ENCODE measurements at places on chromosomes 7 and 10. TPM values are rescaled to one million over a fixed set of nuclear protein-coding genes. Genes with fewer than 3 reads are reported as not detected.

Gene GARIN1A
- 1.4 TPM for total RNA-seq

DNA sequence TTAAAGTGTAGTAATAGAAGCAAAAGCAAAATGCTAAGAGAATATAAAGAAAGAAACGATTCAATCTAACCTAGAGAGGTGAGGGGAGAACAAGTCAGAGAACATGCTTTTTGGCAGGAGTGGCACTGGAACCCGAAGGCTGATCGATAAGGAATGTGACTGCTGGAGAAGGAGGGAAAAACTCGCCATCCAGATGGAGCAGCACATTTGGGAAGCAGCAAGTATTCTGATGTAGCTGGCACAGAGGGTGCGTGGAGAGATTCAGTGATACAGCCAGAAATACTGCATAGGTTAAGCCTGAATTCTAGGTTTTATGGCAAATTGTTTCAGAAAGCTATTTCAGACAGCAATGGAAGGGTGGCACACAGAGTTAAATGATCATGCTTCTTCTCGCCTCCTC is 42.0 kb downstream of the USP6NL start:
- DNase-seq, result no peak

- peak; percentile 69 for DNase-seq
Observed at GRCh38 chr10:58028597-58029366, 238.9 kb downstream of the IPMK start.

DNA sequence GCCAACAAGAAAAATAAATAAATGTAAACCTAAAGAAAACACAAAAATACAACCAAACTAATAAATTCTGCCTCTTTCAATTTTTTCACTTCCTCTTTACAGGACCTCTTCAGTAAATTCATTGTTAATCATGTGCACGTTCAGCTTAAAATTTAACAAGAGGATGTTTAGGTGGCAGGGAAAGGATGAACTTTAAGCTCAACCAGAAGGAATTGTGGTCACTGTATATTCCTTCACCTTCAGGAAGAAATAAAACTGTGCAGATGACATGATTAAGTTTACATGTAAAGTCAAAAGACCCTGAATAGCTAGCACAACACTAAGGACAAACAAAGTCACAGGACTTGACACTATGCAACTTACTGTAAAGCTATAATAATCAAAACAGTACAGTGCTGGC is 33.0 kb downstream of the KIF5B start:
- DNase-seq, result no peak

- DNase-seq, result no peak
Observed at GRCh38 chr7:110827287-110827855, 263.6 kb upstream of the LRRN3 start.

Gene COPG2
- total RNA-seq, result 21.7 TPM

GRCh38 chr7:101814081-101814990 is 3.1 kb upstream of the CUX1 start:
- DNase-seq, result peak; percentile 30

DNA sequence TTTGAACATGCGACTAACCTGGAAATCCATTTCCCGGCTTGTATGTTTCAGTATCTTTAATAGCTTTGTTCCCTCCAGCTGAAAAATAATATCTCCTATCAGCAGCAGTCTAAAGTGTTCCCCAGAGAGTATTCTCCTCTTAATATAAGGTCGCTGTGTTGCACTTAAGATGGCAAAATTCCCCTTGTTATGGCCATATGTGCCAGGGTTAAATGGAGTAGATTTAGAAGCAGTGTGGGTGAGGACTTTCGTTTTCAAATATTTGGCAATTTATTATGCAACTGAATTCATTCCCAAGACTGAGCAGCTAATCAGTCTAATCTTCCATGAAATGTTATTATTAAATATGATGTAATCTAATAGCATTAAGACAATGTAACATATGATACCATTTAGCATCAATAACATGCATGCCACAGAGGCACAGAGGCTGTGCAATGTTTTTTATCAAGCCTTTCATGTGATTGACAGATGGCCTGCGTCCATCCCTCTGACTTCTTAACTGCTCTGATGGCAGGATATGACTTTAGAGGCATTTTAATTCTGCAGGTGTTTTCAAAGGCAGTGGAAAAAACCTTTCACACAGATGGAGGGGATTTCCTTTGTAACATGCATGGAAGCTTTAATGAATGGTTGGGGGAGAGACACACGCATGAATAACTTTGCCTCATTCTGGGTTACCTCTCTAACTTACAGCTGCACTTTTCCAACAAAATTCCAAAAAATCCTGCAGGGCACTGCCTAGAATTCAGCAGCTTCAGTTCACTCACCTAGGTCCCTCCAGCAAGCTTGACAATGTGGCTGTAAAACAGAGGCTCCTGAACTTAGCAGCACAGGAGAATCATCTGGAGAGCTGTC is 55.1 kb upstream of the ZPBP start:
- DNase-seq, result no peak

Gene PYROXD2
- total RNA-seq, result 9.5 TPM

Gene OR2A1
- not detected for total RNA-seq

GRCh38 chr10:44393051-44393630 is 8.2 kb upstream of the CXCL12 start:
- DNase-seq, result no peak

- DNase-seq, result no peak
Observed at GRCh38 chr10:90075995-90076394, 374.6 kb downstream of the KIF20B start.

DNA sequence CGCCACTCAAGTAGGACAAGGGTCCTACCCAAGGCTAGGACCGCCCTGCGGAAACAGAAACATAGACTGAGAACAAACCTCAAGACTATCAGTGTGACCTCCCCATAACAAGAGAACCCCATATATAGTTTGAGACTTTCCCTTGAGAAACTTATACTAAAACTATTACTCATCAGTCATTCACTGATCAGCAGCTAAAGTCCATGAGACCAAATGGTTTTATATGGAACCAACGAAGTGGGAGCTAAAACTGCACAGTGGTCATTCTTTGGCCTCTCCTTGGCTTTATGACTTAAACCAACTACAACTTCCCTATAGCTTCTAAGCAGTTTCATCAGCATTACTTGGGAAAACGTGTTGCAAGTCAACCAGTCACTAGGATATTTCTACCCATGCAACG is 13.7 kb upstream of the ZSCAN21 start:
- no peak for DNase-seq

GRCh38 chr7:49781996-49782395 is 8.6 kb downstream of the VWC2 start:
- no peak for DNase-seq

- DNase-seq, result peak; percentile 3
Observed at GRCh38 chr10:97065128-97065527, 120.6 kb downstream of the SLIT1 start.

DNA sequence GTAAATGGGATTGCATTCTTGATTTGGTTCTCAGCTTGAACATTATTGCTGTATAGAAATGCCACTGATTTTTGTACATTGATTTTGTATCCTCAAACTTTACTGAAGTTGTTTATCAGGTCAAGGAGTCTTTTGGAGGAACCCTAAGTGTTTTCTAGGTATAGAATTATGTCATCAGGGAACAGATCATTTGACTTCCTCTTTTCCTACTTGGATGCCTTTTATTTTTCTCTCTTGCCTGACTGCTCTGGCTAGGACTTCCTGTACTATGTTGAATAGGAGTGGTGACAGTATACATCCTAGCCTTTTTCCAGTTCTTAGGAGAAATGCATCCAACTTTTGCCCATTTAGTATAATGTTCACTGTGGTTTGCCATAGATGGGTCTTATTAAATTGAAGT is 48.8 kb downstream of the ANXA8 start:
- DNase-seq, result no peak

DNA sequence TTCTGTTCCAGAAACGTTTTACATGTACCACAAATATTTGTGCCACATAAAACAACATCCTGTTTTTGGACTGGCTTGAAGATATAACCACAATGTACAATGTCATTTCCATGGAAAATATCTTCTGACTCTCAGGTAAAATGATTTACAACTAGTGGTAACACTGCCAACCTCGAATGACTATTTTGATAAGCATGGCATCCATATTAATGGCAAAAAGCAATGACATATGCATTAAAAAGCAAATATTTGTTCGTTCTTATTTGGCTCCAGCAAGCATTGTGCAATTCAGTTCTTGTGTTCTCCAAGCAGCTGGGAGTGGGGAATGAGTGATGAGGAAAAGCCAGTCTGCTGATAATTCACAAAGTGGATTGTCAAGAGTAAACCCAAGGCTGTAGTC is 289.0 kb downstream of the PLXDC2 start:
- no peak for DNase-seq

DNA sequence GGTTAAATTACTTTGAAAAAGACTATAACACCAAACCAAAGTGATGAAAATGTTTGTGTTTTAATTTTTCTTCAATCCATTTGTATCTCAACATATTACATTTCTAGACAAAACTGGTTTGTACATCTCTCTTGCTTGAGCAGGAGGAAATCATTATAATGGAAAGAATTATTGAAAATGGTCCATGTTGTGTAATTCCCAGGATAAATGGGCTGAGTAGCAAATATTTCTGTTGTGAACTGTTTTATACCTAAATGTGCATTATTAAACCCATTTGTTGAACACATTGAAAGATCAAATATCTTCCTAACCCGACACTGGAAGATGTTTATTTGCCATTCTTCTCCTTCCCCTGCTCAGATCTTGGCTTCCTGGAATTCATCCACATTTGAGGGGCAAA is 14.1 kb upstream of the CDK6 start:
- no peak for DNase-seq

DNA sequence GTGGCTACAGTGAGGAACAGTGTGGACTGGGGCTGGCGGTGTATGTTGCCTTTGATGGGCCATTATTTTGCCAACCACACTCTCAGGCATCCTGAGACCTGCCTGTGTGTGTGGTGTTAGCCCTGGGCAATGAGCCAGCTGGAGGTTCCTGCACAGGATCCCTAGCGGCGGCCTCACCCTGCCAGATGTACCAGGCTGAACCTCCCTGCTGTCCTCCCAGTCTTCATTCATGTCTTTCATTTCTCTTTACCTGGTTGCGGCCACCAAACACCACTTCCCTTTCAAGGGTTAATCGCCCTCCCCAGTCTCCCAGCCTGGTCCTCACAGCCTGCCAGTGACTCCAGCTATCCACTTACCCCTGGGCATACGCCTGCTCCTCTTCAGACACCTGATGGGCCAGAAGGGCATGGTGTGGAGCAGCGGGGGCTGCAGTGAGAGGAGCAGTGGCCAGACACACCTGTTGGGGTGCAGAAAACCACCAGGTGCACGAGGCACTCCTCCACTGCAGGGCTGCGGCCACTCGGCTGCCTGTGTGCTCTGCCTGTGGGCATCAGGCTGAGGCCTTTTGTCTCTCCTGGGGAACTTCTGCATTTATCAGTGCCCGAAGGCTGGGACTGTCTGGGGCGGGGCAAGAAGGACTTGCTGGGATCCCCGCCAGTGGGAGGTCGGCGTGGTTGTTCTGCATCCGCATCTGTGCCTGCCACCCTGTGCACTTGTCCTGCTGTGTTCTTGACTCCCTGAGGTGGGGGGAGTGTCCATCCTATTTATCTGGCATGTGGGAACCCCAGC is 111.6 kb downstream of the ARHGAP22 start:
- DNase-seq, result no peak

- DNase-seq, result peak; percentile 1
Observed at GRCh38 chr10:125375210-125375609, 214.8 kb upstream of the CTBP2 start.

Gene TMEM254
- total RNA-seq, result 10.9 TPM

Gene SSMEM1
- total RNA-seq, result not detected

- no peak for DNase-seq
Observed at GRCh38 chr7:55271069-55271626, 94.0 kb upstream of the LANCL2 start.

- DNase-seq, result no peak
Observed at GRCh38 chr10:17912754-17913153, 39.0 kb upstream of the SLC39A12 start.

DNA sequence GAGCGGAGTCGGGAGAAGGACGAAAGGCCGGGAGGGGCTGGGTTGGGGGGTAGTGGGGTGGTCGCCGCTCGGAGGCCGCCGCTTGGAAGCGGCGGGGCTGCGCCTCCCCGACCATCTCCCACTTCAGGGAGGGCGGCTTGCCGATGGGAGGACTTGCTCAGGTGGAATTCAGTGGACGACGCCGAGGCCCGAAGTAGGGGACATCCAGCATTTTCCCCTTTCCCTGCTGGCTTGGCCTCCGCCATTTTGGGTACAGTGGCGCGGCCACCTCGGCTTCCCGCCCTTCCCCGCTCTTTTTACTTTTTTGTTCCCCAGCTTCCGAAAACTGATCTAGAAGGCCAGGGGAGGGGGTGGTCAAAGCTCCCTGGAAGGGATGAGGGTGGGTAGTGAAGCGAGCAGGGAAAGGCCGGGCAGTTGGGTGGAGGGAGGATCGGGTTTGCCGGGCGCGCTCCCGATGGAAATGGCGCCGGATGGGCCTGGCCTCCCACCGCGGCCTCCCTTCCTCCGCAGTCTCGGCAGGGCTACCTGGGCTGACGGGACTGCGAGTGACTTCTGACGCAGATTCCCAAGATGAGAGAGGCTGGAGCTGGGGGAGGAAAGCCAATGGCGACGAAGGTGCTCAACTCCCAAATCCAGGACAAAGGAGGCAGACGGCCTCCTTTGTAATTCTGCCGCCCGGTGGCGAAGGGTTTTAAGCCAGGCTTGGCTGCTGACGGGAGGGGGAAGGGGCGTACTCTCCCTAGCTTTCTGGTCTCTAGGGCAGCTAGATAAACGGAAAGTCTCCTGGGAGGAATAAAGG is at the start of gene PBLD:
TSS of gene PBLD (minus strand) at position 670 of the 799 bp plus-strand sequence. CDS start 26,084 bp downstream, outside the sequence.
- DNase-seq, result peak; percentile 54

Gene ST8SIA6
- total RNA-seq, result not detected

DNA sequence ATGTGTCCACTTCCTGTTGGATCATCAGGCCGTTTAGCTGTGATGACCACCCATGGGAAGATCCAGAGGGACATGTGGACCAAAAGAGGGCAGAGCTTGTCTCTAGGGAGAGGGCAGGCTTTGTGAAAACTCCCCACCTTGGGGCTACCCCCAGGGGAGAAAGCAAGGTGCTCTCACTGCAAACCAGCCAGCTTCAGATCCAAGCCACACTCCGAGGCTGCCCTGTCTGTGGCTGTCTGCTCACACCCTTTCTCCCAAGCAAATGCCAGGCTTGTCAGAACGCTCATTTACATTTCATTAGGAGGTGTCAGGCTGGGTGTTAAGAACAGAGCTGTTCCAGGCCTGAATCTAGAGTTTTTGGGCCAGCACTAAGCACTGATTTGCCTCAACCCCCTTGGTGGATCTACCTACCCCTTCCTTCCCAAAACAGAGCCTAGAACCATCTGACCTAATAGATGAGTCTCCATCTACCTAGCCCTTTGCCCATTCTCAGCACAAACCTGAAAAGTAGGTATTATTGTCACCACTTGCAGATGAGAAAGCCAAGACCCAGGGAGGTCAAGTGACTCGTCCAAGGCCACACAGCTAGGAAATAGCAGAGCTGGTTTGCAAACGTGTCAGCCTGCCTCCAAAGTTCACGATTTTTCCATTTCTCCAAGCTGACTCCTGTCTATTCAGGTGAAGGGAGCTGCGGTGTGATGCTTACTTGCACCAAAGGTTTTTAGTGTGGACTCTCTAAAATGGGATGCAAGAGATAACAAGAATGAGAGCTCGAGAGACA is 130.9 kb downstream of the EMX2 start:
- no peak for DNase-seq

DNA sequence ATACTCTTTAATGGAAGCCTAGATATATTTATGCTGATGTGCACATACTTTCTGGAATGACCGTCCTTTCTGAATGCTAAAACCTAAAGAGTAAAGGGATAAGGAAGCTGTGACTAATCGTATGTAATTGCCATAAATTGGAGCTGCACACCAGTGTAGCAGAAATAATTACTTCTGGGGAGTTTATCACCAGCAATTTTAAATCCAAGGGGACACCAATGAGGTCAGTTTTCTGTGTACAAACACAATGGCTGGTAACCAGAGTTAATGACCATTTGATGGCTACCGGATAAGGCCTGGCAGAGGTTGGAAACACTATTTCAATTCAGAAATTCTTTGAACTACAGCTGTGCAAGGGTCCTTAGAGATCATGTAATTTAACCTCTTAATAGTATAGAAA is 670.1 kb downstream of the REEP3 start:
- DNase-seq, result no peak
